ENCODE measurements at places on chromosomes 6 and 20. TPM values are rescaled to one million over a fixed set of nuclear protein-coding genes. Genes with fewer than 3 reads are reported as not detected.

DNA sequence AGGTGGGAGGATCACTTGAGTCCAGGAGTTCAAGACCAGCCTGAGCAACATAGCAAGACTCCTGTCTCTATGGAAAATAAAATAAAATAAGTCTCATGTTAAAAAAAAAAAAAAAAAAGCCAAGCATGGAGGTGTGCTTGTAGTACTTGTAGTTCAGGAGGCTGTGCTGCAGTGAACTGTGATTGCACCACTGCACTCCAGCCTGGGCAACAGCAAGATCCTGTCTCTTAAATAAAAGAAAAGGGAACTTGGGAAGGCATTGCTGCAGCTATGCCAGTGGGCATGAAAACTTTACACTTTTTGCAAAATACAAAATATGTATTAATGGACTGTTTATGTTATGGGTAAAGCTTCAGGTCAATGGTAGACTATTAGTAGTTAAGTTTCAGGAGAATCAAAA is 37.5 kb upstream of the REV3L start:
- no peak for ATAC-seq

- ATAC-seq = peak; percentile 97
Observed at GRCh38 chr6:39791850-39792539, at the start of gene DAAM2. TSS of gene DAAM2 (plus strand) at chr6:39792376. CDS start at chr6:39856303, 63,927 bp downstream.

The MAN1A1 gene
- 26.3 TPM for total RNA-seq

GRCh38 chr20:34624629-34625028 is 52.3 kb downstream of the PIGU start:
- ATAC-seq = peak; percentile 59

DNA sequence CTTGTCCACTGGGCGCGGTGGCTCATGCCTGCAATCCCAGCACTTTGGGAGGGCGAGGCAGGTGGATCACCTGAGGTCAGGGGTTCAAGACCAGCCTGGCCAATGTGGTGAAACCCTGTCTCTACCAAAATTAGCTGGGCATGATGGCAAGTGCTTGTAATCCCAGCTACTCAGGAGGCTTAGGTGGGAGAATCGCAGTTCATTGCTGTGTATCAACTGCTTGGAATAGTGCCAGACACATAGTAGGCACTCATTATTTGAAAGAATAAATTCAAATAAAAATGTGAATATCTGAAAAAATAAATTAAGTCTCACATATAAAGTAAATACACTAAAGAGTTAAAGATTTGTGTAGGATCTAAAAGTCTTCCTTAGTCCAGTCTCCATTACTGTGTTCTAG is 1.9 kb downstream of the PAK1IP1 start:
- no peak for ATAC-seq

GRCh38 chr6:125196613-125197012 is 43.0 kb downstream of the TPD52L1 start:
- no peak for ATAC-seq

DNA sequence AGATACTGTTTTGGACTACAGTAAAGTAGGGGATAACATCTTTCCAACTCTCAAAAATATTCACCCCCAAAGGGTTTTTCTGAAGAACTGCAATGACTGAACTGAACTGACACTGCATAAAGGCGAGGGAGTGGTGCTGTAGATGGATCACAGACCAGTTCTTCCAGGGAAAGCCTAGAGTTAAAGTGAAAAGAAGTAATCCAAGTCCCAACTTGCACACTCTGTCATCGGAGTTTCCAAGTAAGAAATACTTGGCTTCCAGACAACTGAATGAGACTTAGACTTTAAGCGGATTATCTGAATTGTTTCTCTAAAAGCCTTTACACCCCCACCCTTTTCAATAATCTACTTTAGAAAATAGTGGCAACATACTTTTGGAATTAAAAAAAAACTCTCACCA is 134.1 kb upstream of the PREP start:
- no peak for ATAC-seq

DNA sequence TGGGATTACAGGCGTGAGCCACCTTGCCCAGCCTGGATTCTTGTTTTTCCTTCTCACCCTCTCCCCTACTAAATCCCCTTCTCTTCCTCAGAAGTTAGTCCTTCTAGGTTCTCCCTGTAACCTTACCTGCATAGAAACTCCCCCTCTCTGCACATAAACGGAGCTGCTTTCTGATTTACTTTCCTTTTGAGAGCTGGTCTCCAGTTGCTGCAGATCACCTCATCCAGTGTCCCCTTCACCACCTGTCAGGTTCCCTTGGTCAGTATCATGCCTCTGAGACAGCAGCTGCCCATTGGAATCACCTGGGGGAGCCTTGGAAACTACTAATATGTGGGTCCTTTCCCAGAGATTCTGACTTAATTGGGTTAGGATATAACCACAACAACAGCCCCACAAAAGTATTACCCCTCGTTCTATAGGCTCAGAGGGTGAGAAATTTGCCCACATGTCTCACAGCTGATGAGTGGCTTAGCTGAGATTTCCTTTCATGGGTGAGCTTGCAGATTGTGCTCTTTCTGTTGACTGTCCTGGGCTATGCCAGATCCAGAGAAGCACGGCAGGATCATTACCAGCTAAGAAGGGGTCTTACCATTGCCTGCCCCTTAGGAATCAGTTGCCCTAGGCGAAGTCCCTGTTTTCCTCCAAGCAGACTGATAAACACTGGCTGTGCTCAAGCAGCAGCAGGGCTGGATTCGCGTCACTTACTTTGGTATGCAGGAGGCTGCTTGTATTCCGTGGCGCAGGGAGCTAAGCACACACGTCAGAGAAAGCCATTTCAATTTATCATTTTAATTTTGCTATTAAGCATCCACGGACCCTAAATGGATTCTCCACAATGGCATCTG is 51.3 kb downstream of the AKAP12 start:
- peak; percentile 85 for ATAC-seq

The TCP11 gene
- not detected for total RNA-seq

The GPX5 gene
- total RNA-seq = 0.93 TPM

DNA sequence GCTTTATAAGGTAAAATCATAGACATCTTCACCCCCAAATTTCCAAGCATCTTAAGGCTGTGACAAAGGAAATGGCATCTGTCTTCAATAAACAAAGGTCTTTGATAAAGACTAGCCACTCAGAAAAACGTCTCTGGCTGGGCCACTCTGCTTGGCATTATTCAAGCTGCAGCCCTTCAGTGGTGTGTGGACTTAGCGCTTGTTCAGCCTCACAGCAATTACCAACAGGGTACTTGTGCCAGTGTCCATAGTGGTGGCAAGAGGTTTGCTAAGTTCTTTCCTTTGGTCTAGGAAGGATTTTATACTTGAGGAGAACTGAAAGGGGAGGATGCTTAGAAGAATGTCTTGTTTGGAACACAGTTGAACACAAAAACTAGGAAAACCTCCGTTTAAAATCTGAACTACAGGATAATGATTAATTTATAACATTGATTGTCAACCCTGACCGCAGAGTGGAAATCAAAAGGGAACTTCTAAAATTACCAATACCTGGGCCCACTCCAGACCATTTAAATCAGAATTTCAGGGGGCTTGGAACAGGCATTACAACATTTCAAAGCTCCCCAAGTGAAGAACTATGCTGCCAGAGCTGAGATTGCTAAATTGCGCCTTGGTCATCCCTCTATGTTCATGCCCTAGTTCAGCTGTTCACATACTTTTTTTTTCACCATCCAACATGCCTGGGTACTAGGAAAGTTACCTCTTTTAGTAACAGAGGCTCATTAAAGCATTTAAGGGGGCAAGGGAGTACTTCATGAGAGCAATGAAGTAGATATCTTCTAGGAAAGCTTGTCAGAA is 378.5 kb downstream of the FRK start:
- no peak for ATAC-seq

GRCh38 chr6:137120748-137121147 is 52.7 kb downstream of the IL22RA2 start:
- no peak for ATAC-seq
